Activated T-cell treated with anti-CD3 and anti-CD28 coated beads, Interleukin-2, amount 50 U/mL, for 4 hours (primary cell): ENCODE measurements at places on chromosomes 6 and 20. TPM values are rescaled to one million over a fixed set of nuclear protein-coding genes. Genes with fewer than 3 reads are reported as not detected.

Gene OPRM1
- not detected for total RNA-seq

Gene TFAP2B
- not detected for total RNA-seq

Gene C6orf163
- 0.76 TPM for total RNA-seq

GRCh38 chr20:21104466-21104761, 1.7 kb downstream of the LINC00237 start:
- no peak for DNase-seq

DNA sequence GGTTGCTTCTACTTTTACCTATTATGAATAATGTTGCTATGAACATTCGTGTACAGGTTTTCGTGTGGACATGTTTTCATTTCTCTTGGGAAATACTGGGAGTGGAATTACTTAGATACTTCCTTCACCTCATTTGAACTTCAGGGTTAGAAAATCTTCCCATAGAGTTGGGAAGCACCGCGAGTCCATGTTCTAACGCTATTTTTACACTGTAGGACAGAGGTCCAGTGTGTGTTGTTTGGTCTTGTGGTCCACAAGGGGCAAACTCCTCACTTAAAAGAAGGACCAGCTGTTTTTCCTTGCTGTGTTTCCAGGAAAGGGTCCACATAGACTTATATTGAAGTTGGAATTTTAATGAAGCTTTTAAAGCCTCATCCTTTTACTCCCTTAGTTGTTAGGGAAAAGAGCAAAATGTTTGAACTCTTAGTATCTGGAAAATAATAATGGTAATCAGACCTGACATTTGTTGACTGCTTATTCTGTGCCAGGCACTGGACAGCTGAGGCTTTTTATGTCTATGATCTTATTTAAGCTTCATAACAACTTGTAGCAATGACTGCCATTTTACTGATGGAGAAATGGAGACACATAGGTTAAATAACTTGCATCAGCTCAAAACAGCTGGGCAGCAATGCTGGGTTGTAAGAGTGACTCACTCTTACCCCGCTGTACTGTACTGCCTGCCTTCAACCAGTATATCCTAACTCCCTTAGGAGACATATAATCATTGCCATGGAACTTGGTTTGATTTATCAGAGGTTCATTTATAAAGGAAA, 52.0 kb downstream of the CDC5L start:
- DNase-seq: no peak

GRCh38 chr20:32487381-32487780, 97.8 kb downstream of the NOL4L start:
- DNase-seq: no peak

GRCh38 chr20:5680192-5680591, 70.0 kb upstream of the SHLD1 start:
- no peak for DNase-seq
